Activated naive CD4-positive, alpha-beta T cell (primary cell): ENCODE measurements at places on chromosomes 7 and 10.

DNA sequence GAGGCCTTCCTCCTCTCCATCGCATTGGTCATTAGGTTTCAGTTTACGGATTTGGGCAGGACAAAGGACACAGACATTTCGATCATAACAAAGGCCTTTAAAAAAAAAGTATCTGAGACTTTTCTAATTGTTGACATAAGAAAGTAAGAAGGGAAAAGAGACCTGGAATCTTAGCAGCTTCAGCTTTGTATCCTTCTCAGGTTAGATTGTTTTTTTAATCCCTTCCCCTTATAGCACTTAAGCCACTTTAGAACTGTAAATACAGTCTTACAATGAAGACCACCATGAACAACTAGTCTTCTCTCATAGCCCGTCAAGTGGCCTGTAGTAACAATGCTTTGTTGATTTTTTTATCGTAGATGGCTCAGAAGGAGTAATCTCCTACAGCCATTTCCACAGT, 45.2 kb downstream of the LMTK2 start:
- no peak for DNase-seq

- DNase-seq, result no peak
Measured at GRCh38 chr10:133158756-133159610, 1.0 kb upstream of the KNDC1 start.

DNA sequence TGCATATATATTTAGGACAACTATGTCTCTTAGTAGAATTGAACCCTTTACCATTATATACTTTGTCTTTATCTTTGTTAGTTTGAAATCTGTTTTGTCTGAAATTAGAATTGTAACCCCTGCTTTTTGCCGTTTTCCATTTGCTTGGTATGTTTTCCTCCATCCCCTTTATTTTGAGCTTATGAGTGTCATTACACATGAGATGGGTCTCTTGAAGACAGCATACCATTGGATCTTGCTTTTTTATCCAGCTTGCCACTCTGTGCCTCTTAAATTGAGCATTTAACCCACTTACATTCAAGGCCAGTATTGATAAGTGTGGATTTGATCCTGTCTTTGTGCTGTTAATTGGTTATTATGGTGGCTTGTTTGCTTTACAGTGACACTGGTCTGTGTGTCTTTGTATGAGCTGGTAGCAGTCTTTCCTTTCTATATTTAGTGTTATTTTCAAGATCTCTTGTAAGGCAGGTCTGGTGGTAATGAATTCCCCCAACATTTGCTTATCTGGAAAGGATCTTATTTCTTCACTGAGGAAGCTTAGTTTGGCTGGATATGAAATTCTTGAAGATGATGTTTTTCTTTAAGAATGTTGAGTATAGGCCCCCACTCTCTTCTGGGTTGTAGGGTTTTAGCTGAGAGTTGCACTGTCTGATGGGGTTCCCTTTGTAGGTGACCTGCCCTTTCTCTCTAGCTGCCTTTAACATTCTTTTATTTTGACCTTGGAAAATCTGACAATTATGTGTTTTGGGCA, 149.5 kb downstream of the AHR start:
- no peak for DNase-seq

DNA sequence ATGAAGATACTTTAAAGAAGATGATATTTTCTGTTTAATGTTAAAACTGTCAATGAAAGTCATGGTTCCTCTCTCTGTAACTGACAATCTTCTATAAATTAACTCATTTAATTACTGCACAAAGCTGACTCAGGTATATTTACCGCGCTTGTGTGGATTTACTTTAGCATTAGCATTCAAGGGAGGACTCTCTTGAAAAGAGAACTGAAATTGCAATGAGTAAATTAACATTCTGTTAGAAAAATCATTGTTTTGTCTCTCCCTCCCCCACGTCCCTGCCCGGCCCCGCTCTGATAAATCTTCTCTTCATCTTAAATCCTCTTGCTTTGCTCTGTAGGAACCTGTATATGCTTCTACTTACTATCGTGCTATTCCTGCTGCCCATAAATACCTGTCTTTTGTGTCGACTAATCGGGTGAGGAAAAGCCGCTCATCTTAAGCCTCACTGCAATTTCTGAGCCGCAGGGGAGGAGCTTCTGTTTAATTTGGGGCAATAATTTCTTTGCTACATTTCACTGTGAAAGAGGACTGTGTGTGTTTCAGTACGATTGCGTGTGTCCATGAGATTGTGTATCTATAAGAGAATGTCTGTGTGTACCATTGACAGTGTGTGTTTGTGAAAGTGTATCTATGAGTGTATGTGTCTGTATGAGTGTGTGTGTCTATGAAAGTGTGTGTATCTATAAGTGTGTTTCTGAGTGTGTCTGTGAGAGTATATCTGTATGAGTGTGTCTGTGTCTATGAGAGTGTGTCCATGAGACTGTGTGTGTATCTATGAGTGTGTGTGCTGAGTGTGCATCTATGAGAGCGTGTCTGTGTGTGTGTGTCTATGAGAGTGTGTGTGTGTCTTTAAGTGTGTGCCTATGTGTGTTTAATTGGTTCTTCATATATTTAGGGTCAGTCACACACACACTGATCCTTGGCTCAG, 46.5 kb upstream of the LYZL2 start:
- DNase-seq, result no peak

DNA sequence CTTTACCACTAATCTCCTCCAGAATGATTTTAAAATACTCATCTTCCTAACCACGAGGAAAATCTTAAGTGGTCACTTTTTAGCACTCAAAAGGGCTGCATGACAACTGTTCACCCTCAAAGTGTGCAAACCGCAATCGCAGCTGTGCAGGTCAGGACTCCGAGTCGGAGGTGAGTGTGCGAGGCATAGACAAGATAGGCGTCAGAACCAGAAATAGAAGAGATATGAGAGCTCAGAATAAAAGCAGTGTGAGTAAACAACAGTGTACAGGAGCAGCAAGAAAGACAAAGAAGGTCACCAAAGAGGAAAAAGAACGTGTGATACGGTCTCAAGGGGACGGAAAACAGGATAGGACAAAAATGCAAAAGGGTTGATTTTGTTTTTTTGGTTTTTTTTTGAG, 17.5 kb upstream of the ENO4 start:
- DNase-seq, result no peak

- no peak for DNase-seq
Measured at GRCh38 chr10:128526791-128527375, 400.7 kb upstream of the MKI67 start.

DNA sequence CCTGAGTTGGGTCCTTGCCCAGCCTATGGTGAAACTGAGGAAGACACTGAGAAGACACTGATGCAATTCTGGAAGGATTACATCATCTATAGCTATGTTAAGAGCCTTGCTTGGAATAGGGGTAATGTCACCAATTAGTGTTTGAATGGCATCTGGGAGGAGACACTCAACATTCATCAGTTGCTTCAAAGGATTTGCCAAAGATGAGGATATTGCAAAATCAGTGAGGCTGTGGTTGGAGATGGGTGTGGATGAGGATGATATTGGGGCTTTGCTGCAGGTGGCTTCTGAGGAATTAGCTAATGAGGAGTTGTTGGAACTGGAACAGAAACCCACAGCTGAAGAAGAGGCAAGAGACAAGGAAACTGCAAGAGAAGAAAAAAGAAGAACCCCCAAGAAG, 146.7 kb upstream of the SP4 start:
- no peak for DNase-seq

DNA sequence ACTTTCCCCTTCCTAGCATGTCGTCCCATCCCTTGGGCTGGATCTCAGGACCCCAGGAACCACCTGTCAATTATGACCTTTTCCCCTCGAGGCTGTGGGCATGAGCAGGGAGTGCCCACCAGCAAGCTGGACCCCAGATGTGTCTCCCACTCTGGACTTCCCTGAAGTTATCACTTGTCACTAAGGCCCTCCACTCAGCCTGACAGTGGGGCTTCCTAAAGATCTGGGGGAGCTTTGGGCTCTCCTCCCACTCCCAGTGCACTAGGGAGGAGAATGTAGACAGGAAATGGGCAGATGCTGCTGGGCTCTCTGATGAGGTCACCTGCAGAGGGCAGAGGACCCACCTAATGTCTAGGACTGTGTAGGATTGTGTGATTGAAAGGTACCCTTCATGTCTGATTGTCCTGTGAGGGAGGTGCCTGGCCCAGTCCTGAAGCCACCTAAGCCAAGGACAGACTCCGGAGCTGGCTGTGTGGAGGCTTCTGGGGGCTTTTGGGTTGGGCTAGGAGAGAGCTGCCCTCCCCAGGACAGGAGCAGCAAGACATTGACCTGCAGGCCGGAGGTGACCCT, 18.7 kb downstream of the MYO1G start:
- DNase-seq, result no peak

DNA sequence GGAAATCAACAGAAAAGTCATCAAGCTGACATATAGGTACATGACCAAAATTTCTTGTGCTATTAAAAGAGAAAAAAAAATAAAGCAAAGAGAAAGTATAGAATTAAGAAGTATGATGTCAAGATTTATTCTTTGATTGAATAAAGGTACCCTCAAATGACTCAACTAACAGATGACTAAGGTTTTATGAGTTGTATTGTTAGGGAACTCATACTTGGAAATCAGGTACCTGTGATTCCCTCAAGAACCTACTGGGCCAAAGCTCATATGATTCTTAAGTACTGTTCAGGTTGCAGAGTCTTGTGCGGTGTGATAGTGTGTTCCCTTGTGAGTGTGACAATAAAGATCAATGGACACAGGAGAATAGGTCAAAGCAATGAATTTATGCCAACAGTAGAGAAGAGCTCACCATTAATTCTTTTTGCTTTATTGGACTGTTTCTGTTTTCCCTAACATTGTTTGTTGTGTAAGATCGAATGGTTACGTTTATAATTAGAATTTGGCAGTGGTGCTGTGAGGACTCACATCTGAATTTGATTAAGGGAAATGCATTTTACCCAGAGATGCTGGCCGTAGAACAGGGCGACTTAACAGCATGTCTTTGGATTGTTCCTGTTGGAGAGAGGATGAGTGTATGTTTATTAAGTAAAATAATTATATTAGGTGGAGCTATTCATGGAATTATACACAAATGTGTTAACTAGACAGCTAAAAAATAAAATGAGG, 293.2 kb upstream of the SEMA3D start:
- no peak for DNase-seq
